ENCODE measurements at places on chromosomes 12 and 14. TPM values are rescaled to one million over a fixed set of nuclear protein-coding genes. Genes with fewer than 3 reads are reported as not detected.

DNA sequence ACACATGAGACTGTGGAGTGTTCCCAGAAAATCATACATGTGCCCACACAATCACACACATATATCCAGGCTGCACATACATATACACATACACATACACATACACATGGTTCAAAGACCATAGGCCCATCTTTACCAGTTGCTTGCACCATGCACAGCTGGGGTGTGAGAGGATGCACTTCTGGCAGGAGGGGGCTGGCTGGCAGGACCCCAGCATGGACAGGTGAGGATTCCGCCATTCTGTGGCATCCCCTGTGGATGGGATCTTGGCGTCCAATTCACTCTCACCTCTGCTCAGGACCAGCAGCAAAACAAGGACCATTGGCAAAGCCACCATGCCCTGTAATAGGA, 7.0 kb downstream of the ITGB7 start:
- no peak overlapping the region for H3K27ac ChIP-seq
- H3K36me3 ChIP-seq: no peaks in the 10 kb centered on the region
- no peaks in the 10 kb centered on the region for H3K27me3 ChIP-seq
- no peak overlapping the region for H3K4me3 ChIP-seq

- peak overlapping the region; percentile 95 for H3K27ac ChIP-seq
- H3K27me3 ChIP-seq: no peaks in the 10 kb centered on the region
- H3K4me3 ChIP-seq: no peak overlapping the region
- peaks cover 43% of the 10 kb centered on the region for H3K4me1 ChIP-seq
- DNase-seq: no peak
These were observed 5.3 kb downstream of the BHLHE41 start for GRCh38 chr12:26119391-26119989.

- no peaks in the 10 kb centered on the region for H3K27me3 ChIP-seq
- H3K4me1 ChIP-seq: no peaks in the 10 kb centered on the region
- no peak for DNase-seq
- no peak overlapping the region for H3K4me3 ChIP-seq
- H3K27ac ChIP-seq: no peak overlapping the region
- no peaks in the 10 kb centered on the region for H3K36me3 ChIP-seq
These were observed 49.0 kb upstream of the DIO3 start for GRCh38 chr14:101512376-101512695.

DNA sequence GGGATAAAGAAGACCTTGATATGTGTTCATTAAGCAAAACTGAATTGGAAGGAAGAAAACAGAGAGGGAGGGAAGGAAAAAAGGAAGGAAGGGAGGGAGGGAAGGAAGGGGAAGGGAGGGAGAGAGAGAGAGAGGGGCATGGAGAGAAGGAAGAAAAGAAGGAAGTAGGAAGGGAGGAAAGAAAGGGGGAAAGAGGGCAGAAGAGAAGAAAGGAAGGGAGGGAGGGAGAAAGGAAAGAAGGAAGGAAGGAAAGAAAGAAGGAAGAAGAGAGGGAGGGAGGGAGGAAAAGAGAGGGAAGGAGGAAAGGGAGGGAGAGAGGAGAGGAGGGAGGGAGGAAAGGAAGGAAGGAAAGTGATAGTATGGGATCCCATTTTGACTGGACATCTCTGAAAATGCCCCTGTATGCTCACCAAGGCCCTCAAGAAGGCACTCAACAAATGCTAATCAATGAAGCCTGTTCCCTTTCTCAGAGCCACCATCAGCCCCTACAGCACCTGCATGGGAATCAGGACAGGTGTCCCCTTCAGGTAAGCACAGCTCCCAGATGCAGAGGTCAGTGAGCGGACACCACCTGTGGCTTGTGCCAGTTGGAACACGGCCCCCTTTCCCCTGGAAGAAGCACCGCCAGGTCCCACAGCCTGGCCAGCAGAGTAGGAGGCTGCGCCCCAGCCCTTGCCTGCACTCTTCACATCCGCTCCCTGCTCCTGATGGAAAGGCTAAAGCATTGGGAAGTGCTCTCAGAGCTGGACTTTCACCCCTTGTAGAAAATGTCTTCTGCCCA, 161.4 kb upstream of the DIO3 start:
- H3K27me3 ChIP-seq: no peaks in the 10 kb centered on the region
- H3K27ac ChIP-seq: no peak overlapping the region
- no peak overlapping the region for H3K4me3 ChIP-seq
- no peaks in the 10 kb centered on the region for H3K4me1 ChIP-seq

GRCh38 chr14:59699442-59699841, 122.8 kb upstream of the CCDC175 start:
- no peaks in the 10 kb centered on the region for H3K36me3 ChIP-seq
- no peak overlapping the region for H3K27ac ChIP-seq
- no peaks in the 10 kb centered on the region for H3K4me1 ChIP-seq
- H3K27me3 ChIP-seq: no peaks in the 10 kb centered on the region

DNA sequence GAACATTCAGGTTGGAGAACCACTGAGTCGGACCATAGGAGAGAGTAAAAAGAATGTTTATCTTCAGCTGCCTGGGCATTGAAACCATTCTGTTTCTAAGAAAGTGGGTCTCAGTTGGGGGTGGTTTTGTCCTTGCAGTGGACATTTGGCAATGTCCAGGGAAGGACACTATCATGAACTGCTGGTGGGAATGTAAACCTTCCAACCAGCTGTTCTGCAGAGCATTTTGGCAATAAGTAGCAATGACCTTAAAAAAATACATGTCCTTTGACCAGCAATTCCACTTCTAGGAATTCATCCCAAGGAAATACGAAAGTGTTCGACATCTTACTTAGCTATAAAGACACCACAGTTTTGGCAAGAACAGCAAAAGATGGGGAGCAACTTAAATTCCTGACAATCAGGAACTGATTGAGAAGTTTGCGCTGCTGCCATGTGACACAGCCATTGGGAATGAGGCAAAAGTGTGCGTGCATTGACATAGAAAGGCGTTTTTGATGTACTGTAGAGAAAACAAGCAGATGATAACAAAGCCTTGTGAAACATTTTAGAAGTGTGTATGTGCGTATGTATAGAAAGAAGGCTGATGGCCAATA, 82.9 kb upstream of the MAP1LC3B2 start:
- no peak overlapping the region for H3K4me3 ChIP-seq
- H3K27ac ChIP-seq: no peak overlapping the region
- DNase-seq: no peak
- no peaks in the 10 kb centered on the region for H3K27me3 ChIP-seq
- H3K4me1 ChIP-seq: no peaks in the 10 kb centered on the region

DNA sequence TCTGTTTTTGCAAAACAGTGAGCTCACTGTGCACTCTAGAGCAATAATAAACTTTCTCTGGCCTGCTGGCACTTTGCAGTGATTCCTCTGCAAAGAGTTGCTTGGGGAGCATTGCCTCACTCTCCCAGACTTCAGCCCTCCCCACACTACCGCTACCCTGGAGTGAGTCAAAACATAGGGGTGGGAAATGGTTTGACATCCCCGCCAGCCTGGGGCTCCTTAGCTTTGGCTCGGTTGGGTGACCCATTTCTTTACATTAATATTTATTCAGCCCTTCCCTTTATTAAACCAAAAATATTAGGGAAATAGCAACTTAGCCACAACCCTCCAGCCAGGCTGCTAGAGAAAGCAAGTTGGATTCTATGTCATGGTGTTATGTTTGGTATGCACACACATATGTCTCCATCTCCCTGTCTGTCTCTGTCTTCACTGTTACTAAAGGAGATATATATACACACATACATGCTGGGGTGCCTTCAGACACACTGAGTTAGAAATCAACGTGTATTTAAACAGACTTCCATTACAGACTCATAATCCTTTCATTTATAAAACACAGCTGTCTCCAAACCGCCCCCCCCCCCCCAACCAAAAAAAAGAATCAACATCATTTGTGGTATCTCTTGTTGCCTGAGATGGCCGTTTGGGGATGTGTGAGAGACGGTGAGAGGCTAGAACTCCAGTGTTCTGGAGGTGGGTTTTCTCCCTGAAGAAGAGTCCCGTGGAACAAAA, 3.4 kb upstream of the IRF2BPL start:
- H3K36me3 ChIP-seq: no peaks in the 10 kb centered on the region
- peak overlapping the region; percentile 97 for H3K27ac ChIP-seq
- peak overlapping the region; percentile 58 for H3K4me3 ChIP-seq
- H3K27me3 ChIP-seq: no peaks in the 10 kb centered on the region

GRCh38 chr14:85222341-85222740, 307.6 kb upstream of the FLRT2 start:
- no peak overlapping the region for H3K27ac ChIP-seq
- DNase-seq: no peak
- H3K4me3 ChIP-seq: no peak overlapping the region
- H3K27me3 ChIP-seq: no peaks in the 10 kb centered on the region

GRCh38 chr12:38025916-38026315, 290.7 kb upstream of the ALG10B start:
- H3K4me3 ChIP-seq: no peak overlapping the region
- H3K36me3 ChIP-seq: no peaks in the 10 kb centered on the region
- no peak for DNase-seq
- H3K4me1 ChIP-seq: no peaks in the 10 kb centered on the region

DNA sequence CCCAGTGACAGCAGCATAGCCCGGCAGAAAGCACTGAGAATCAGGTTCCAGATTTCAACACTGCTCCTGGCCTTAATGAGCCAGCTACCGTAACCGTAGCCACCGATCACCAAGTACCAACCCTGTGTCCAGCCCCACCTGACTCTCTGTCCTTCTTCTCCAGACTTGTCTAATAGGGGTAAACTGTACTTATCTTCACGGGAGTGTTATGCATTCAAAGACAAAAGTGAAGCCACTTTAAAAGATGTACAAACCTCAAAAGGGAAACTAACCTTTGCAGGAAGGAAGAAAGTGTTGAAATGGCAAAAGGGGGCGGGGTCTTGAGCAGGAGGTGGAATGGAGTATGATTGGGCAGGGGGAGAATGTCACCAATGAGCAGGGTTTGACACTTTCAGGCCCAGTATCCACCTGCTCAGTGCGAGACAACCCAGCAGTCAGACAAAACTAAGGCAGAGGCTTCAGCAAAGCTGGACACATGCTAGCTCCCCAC, 226.1 kb downstream of the CHST11 start:
- H3K27ac ChIP-seq: no peak overlapping the region
- H3K36me3 ChIP-seq: no peaks in the 10 kb centered on the region
- H3K4me3 ChIP-seq: no peak overlapping the region

DNA sequence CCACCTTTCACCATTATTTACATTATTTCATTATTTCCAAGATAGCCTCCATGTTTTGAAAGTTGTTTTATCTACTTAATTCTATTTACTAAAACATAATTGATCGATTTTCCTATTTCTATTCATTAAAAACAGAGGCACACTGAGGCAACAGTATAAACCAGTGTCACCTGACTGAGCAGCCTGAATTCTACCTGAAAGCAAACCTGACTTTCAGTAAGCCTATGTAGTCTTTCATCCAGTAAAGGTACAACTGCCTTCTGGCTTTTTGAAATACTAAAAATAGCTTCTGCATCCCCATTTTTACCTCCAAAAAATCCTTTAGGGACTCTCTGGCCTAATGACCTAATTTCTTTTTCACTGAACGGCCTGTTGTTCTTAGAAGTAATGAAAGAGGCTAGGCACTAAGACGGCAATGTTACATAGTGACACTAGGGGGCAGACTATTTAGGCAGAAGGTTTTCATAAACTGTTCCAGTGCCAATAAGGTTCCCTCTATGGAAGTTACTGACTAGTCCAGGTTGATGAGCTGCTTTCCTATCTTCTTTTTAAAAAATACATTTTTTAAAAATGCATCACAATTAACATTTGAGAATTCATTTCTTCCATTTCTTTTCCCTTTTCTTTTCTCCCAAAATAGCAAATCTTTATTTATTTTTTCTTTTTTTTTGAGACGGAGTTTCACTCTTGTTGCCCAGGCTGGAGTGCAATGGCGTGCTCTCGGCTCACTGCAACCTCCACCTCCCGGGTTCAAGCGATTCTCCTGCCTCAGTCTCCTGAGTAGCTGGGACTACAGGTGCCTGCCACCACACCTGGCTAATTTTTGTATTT, 17.5 kb downstream of the ANAPC5 start:
- peaks cover 41% of the 10 kb centered on the region for H3K36me3 ChIP-seq
- no peaks in the 10 kb centered on the region for H3K27me3 ChIP-seq
- H3K4me3 ChIP-seq: no peak overlapping the region
- H3K27ac ChIP-seq: no peak overlapping the region
- H3K4me1 ChIP-seq: peaks cover 5% of the 10 kb centered on the region
- no peak for DNase-seq

DNA sequence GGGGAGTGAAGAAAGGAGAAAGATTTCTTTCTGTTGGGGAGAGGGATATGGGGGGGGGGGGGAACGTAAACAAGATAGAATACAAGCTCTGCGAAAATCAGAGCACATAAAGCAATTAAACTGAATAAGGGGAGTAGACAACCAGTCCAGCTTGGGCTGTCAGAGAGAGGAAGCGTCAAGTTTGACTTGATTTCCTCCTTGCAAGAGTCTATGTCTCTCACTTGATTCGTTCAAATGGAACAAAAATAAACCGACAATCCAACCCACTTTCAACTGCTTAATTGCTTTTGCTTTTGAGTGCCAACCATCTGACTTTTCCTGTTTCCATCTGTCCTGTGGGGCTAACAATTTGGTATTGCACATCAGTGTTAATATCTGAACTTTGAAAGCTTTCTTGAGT, 942 bp downstream of the SYT1 start:
- no peak for DNase-seq
- no peaks in the 10 kb centered on the region for H3K27me3 ChIP-seq
- no peak overlapping the region for H3K4me3 ChIP-seq
- no peaks in the 10 kb centered on the region for H3K36me3 ChIP-seq
- H3K27ac ChIP-seq: peak overlapping the region; percentile 39

DNA sequence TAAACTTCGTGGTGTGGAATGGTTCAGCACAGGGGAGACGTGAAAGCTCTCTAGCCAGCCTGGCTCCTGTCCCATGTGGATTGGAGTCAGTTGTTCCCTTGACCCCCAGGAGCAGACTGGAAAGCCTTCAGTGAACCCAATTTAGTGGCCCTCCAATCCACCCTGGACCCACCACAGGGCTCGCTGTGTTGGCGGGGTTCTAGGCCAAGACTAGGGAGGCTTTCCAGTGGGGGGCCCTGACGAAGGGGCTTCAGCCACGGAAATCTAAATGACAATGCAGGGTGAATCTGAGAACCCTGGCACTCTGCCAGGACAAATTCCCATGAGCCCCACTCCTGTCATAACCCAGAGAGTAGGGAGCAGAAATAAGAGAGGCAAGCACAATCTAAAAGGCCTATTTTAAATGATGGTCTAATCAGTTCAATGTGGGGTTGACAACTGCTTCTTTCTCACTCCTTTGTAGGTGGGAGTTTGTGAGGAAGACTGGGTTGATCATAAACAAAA, 110.8 kb downstream of the SLC35F4 start:
- DNase-seq: no peak
- H3K36me3 ChIP-seq: no peaks in the 10 kb centered on the region
- no peak overlapping the region for H3K4me3 ChIP-seq
- H3K27ac ChIP-seq: no peak overlapping the region
- no peaks in the 10 kb centered on the region for H3K27me3 ChIP-seq
- H3K4me1 ChIP-seq: no peaks in the 10 kb centered on the region

GRCh38 chr12:76637807-76638206, 78.2 kb upstream of the OSBPL8 start:
- no peaks in the 10 kb centered on the region for H3K27me3 ChIP-seq
- H3K4me1 ChIP-seq: no peaks in the 10 kb centered on the region
- H3K4me3 ChIP-seq: no peak overlapping the region
- H3K27ac ChIP-seq: no peak overlapping the region
- no peaks in the 10 kb centered on the region for H3K36me3 ChIP-seq

- DNase-seq: no peak
- H3K27me3 ChIP-seq: no peaks in the 10 kb centered on the region
- H3K4me1 ChIP-seq: no peaks in the 10 kb centered on the region
- H3K36me3 ChIP-seq: no peaks in the 10 kb centered on the region
These were observed 77.7 kb downstream of the ETV6 start for GRCh38 chr12:11727133-11727664.

Gene KRT76
- not detected for total RNA-seq

Gene PTHLH
- total RNA-seq: 4.4 TPM

Gene KRT81
- 0.14 TPM for total RNA-seq

Gene TAS2R8
- total RNA-seq: not detected

Gene LPAR5
- total RNA-seq: 1.1 TPM

Gene ASPG
- 0.36 TPM for total RNA-seq

Gene TRIAP1
- 14.8 TPM for total RNA-seq
